ENCODE measurements at places on chromosomes 2 and 18.

DNA sequence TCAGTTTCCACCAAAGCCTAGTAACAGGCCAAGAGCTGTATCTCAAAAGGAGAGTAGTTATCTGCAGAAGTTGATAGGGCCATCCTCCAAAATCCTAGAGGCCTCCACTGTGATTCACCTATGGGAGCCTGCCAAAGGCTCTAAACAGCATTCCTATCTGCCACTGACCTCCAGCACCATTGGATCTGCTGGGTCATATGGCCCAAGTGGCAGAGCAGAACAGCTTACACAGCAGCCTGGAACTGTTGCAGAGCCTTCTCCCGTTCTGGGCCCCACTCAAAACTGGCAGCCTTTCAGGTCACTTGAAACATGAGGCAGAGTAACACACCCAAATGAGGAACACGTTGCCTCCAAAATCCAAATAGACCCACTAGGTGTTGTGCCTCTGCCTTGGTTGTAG lies 345.2 kb upstream of the RND3 start:
- H3K27ac ChIP-seq: no peak overlapping the region
- no peak overlapping the region for H3K4me3 ChIP-seq
- DNase-seq: no peak

DNA sequence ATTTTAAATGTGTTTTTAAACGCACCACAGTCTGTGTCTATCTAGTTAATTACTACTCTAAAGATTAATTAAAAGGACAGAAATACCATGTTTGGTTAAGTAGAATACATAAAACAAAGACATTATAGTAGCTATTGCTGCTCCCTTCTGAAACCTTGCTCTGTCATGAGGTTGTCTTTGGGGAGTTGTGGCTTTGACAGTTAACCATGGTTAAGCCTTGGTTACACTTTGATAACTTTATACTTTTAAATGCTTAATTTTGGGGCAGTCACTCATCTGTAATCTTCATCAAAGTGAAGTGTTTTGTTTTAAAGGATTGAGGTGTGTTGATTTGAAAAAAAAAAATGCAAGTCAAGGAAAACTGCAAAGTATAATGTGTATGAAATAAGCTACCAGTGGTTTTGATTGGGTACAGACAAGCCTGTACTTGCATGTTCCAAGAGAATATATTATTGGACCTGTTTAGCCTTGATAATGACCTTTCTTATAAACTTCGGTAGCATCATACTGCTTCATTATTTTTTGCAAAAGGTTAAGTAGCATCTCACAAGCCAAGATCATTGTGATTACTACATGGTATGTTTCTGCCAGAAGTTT lies 29.8 kb upstream of the TBR1 start:
- DNase-seq: no peak
- peak overlapping the region; percentile 28 for H3K4me3 ChIP-seq
- H3K27me3 ChIP-seq: no peaks in the 10 kb centered on the region
- peaks cover 16% of the 10 kb centered on the region for H3K36me3 ChIP-seq
- H3K4me1 ChIP-seq: peaks cover 28% of the 10 kb centered on the region

- no peak for DNase-seq
- peaks cover 35% of the 10 kb centered on the region for H3K4me1 ChIP-seq
- H3K27ac ChIP-seq: peak overlapping the region; percentile 41
- H3K4me3 ChIP-seq: peak overlapping the region; percentile 18
Observed at GRCh38 chr2:46921676-46922448, 6.3 kb upstream of the MCFD2 start.

GRCh38 chr18:74748809-74749208 lies 151.1 kb downstream of the ZNF407 start:
- no peak overlapping the region for H3K4me3 ChIP-seq
- peaks cover 5% of the 10 kb centered on the region for H3K36me3 ChIP-seq

- H3K27ac ChIP-seq: peak within 1 kb of the TSS; percentile 94
- peak within 1 kb of the TSS; percentile 88 for H3K4me3 ChIP-seq
- peaks cover 17% of the 10 kb centered on the region for H3K36me3 ChIP-seq
- H3K27me3 ChIP-seq: no peaks in the 10 kb centered on the region
- H3K4me1 ChIP-seq: peaks cover 33% of the 10 kb centered on the region
- peak; percentile 44 for DNase-seq
Observed at GRCh38 chr2:179049546-179050311, at the start of gene CCDC141. TSS of gene CCDC141 (minus strand) at chr2:179050137. CDS start at chr2:179049941, 196 bp downstream.

DNA sequence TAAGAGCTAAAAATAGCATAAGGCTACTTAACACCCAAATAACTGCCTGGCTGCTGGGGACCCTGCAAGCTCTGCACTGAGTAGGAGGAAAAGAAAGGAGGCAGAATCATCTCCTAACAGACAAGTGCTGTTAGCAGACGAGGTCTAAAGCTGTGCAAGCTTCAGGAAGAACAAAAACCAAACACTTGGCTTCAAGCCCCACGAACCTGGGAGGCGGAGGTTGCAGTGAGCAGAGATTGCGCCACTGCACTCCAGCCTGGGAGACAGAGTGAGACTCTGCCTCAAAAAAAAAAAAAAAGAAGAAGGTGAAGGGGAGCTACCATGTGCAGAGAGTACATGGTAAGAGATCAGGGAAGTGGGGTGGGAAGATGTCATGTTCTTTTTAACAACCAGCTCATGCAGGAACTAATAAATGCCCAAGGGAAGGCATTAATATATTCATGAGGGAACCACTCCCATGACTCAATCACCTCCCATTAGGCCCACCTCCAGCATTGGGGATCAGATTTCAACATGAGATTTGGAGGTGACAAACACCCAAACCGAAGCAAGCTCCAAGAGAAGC lies 28.8 kb upstream of the INO80C start:
- peaks cover 27% of the 10 kb centered on the region for H3K27me3 ChIP-seq
- peaks cover 2% of the 10 kb centered on the region for H3K36me3 ChIP-seq
- peaks cover 3% of the 10 kb centered on the region for H3K4me1 ChIP-seq
- H3K4me3 ChIP-seq: no peak overlapping the region
- DNase-seq: no peak

GRCh38 chr18:8140841-8141501 lies 468.3 kb upstream of the RAB12 start:
- DNase-seq: no peak
- H3K27ac ChIP-seq: no peak overlapping the region

DNA sequence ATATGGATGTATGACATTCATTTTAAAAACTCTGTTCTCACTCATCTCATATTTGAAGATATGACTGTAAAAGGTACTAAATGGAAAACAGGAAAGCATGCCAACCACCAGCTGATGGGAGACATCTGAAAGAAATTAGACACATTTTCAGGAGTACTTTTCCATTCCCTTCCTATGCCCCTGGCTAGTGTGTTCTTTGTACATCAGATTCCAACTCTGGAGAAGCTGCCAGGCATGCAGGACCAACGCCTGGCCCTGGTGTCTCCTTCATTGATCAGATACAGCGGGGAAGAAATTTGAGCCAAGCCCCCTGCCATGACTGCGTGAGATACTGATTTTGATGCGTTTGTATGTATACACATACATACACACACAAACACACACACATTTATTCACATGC lies 599.0 kb upstream of the SYT4 start:
- no peaks in the 10 kb centered on the region for H3K4me1 ChIP-seq
- H3K27ac ChIP-seq: no peak overlapping the region
- H3K27me3 ChIP-seq: no peaks in the 10 kb centered on the region
- no peak overlapping the region for H3K4me3 ChIP-seq
- DNase-seq: no peak

DNA sequence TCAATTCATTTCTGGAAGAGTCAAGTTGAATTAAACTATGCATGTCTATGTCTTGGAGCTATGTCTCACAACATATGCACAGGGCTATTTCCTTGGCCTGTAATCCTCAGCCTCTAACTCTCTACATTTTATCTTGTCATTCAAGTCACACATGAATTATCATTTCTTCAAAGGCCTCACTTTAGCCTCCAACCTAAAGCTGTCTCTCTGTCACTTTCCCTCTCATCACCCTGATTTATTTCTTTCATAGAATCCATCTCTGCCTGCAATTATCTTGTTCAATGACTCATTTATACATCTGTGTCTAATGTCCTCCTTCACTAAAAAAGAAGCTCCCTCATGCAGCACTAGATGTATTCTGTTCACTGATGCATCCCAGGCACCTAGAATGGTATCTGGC lies 614.2 kb upstream of the REG3G start:
- H3K36me3 ChIP-seq: no peaks in the 10 kb centered on the region
- H3K4me3 ChIP-seq: no peak overlapping the region
- no peak overlapping the region for H3K27ac ChIP-seq
- no peaks in the 10 kb centered on the region for H3K27me3 ChIP-seq

Data from activated naive CD8-positive, alpha-beta T cell treated with anti-CD3 and anti-CD28 coated beads, Interleukin-2, amount 10 ng/mL, durations not matched to agents 7 days and 5 days (primary cell).